ENCODE measurements at places on chromosomes 13 and 19. TPM values are rescaled to one million over a fixed set of nuclear protein-coding genes. Genes with fewer than 3 reads are reported as not detected.

Gene KLK13
- not detected for total RNA-seq

Gene STOML3
- total RNA-seq = not detected

Gene C19orf33
- total RNA-seq = 2.2 TPM

Gene MYO9B
- 103 TPM for total RNA-seq

Gene ARHGAP33
- total RNA-seq = 2.7 TPM

Gene OR10H1
- not detected for total RNA-seq

Gene GNA15
- total RNA-seq = 15.4 TPM

Gene DAPK3
- 56.5 TPM for total RNA-seq

Gene SPTBN4
- 6.1 TPM for total RNA-seq

Gene KIR2DL3
- total RNA-seq = not detected

Gene HPN
- total RNA-seq = 1.4 TPM

Gene GAS6
- 88.6 TPM for total RNA-seq

Gene COL5A3
- 30.2 TPM for total RNA-seq

Gene NLRP9
- total RNA-seq = not detected

Gene SMIM44
- not detected for total RNA-seq

Gene KIR2DL1
- not detected for total RNA-seq

Gene ELSPBP1
- total RNA-seq = not detected

Gene B3GNT3
- total RNA-seq = 0.32 TPM

Gene CDX2
- total RNA-seq = 0.45 TPM

Gene ZNF575
- 1.7 TPM for total RNA-seq

Gene MAP2K2
- 110 TPM for total RNA-seq

Gene TSSK6
- 0.74 TPM for total RNA-seq

Gene TGDS
- 14.3 TPM for total RNA-seq

Gene PPFIA3
- 3.1 TPM for total RNA-seq

Gene TEX101
- not detected for total RNA-seq

Gene MBD3L5
- total RNA-seq = not detected

Gene GPATCH1
- 6.2 TPM for total RNA-seq

Gene PSG7
- total RNA-seq = not detected

Gene CYP2A7
- total RNA-seq = not detected

Gene TYK2
- 91.5 TPM for total RNA-seq

Gene DNAAF3
- total RNA-seq = 0.48 TPM

Gene ZNF723
- total RNA-seq = not detected

Gene ZNF418
- 5.2 TPM for total RNA-seq

Gene PGLYRP1
- total RNA-seq = 1.6 TPM

Gene ZNF787
- total RNA-seq = 35.1 TPM

Gene LSR
- 8.1 TPM for total RNA-seq

Gene DHDH
- total RNA-seq = 0.61 TPM

Gene SUGT1
- 43.8 TPM for total RNA-seq

Gene EXOC3L2
- total RNA-seq = 4.8 TPM

Gene IQCN
- total RNA-seq = 2.8 TPM

Gene ZNF71
- total RNA-seq = 7.0 TPM

Gene UQCRFS1
- total RNA-seq = 36.7 TPM

Gene PRODH2
- total RNA-seq = not detected

Gene SLC25A41
- total RNA-seq = not detected

Gene RASA3
- 102 TPM for total RNA-seq

Gene IGFL3
- total RNA-seq = not detected

Gene ZNF792
- total RNA-seq = 7.5 TPM

Gene GRK1
- total RNA-seq = not detected

Gene ZNF556
- total RNA-seq = not detected

Gene GDF15
- 5.9 TPM for total RNA-seq

Gene CGB8
- not detected for total RNA-seq

Gene CYP4F3
- 1.3 TPM for total RNA-seq

Gene PSENEN
- total RNA-seq = 66.8 TPM

Gene SIGLEC11
- 3.0 TPM for total RNA-seq

All from mesenteric fat pad (tissue), 1 donor.